Stimulated activated CD8-positive, alpha-beta memory T cell treated with anti-CD3 and anti-CD28 coated beads, Interleukin-15, amount 100 ng/mL, for 24 hours (primary cell): ENCODE measurements at places on chromosomes 7 and 10.

DNA sequence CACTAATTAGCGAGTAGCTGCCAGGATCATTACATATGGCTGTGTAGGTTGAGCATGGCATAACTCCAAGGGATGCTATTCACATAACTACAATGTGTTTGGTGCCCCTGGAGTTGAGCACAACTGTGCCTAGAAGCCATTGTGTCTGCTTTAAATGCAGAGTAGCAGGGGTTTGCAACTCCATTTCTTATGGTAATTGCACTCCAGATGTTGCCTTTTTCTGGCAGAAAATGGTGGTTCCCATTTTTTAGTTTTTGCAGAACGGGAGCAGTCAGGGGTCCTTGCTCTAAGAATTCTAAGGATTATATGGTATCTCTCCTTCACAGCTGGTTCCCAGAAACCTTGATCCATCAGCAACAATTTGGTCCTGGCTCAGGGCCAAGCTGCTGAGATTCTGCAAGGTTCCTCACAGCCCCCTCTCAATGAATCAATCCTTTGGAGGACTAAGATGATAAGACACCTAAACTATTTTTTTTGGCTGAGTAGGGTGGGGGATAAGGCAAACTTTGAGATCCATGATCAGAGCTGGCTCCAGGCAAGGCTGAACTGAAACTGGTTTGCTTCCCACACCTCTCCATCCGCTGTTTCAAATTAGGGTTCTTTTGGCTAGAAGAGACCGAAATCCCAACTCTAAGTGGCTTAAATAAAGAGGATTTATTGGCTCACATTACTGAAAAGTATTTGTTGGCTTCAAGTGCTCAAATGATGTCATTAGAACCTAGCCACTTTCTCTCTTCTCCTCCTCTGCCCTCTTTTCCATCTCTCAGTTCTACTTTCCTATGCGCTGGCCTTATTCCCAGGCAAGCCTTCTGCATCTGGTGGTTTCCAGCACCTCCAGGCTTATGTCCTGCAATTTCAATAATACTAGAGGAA is 97.5 kb upstream of the CCDC6 start:
- no peak for DNase-seq

- DNase-seq, result peak; percentile 4
These were observed 92.7 kb upstream of the GPR26 start for GRCh38 chr10:123573236-123574108.

DNA sequence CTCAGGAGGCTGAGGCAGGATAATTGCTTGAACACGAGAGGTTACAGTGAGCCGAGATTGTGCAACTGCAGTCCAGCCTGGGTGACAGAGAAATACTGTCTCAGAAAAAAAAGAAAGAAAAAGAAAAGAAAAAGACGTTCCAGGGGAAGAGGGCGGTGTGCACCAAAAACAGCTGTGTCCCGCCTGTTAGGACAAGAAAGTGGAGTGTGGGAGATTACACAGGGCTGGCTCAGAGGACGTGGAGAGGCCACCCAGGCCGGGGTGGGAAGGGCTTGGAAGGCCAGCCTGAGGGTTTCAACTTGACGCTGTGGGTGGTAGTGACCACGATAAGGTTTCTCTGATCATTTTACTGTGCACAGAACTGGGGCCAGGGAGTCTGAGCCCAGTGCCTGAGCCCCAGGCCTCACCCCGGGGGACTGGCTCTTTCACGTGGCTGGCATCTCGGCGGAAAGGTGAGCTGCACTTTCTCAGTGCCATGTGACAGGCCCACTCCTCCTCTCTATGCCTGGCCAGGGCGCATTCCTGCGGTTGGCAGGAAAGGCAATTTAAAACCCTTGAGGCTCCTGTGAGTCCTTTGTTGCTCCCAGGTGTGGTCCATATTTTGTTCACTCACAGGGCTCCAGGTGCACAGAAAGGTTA is 13.9 kb downstream of the RHBDD2 start:
- DNase-seq, result no peak

DNA sequence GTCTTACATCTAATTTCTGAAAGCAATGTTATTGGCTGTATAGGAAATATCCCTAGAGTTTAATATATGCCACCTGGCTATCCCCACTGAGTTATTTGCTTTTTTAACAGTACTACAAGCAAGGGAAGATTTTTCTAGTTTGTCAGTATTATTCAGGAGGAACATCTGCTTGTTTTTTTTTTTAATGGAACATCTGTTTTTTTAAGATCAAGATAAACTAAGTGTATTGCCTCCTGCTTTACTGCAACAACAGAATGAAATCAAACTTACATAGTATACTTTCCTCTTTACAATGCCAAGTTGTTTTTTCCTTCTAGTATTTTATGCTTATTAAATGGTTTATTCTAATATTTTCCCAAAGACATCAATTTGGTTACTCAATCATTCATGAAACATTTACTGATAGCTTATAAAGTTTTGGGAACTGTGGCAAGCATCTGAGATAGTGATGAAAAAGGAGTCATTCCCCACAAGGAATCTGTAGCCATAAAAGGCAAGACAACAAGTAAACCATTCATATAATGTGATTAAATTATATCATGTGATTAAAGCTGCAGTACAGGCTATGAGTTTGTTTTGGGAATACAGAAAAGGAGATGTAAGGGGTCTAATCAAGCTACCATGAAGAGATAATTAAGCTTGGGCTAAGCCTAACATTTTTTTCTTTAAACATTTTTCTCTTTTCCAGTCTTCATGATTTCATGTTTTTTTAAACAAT is 17.4 kb downstream of the MTPN start:
- no peak for DNase-seq

DNA sequence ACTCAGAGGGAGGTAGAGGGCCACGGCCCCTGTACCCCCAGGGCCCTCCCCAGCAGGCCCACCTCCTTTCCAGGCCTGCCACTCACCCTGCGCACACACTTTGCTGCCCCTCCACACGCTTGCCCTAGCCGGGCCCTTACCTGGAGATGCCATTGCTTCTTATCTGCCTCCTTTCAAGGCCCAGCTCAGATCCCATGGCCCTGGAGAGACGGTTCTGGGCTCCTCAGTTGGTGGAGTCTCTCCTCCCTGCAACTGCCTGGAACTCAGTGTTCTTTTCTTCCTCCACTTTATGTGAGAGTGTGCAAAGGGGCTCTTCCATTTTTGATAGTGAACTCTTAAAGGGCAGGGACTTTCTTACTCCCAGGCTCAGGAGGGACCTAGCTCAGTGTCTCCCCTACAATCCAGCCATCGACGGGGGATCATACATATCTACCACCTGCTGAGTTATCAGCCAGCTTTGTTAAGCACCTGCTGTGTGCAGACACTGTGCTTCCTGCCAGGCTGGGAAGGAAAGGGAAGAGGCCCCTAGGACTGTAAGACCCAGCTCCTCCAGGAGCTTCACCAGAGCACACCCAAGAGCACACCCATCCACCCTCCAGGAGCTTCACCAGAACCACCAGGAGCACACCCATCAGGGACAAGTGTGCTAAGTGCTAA is 89.3 kb upstream of the MACROH2A2 start:
- DNase-seq, result no peak

DNA sequence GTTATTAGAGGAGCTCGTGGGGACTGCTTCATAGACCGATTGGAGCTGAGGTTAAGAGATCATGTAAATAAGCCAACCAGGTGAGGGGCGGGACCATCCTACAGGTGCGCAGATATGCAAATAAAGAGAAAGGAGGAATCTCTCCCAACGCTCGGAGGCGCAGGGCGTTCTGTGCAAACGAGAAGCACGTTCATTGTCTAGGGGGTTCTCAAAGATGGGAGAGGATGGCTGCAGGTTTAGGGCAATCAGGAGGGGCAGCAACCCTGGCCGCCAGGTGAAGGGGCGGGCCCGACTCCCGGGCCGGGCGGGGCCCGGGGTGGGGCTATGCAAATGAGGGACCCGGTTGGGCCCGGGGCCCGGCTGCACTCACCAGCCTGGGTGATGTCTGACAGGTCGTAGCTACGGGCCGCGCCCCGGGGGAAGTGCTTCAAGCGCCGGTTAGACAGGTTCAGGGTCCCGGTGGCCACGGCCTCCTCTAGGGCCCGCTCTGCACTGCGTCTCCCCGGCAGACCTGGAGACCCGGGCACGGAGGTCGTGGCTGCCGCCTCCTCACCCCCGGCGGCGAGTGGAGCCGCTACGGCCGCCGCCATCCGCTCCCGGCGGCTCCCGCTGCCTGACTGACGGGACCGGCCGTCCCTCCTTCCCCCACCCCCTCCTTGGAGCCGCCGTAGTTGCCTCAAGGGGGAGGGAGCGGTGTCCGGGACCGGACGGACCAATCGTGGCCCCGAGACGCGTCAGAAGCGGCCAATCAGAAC is at the start of gene LRCH4:
Gene LRCH4, minus strand, starts transcription at position 619 of the 755 bp plus-strand sequence. Its CDS starts 29 bp downstream, at position 590.
- DNase-seq, result peak; percentile 36

DNA sequence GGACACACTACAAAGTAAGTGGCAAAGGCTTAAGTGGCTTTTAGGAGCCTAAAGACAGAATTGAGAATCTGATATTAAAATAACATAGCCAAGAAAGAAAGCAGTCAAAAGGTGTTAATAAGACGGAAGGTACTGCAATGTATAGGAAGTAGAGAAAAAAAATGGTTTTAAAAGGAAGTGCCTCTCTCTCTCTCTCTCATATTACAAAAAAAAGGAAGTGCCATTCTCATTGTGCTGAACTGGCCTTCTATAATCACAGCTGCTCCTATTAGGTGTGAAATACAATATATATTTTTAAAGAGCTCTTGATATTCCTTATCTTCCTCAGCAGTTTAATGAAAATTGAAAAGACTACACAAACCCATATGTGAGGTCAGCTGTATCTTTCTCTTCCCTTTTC is 199.4 kb upstream of the NPVF start:
- DNase-seq, result no peak

DNA sequence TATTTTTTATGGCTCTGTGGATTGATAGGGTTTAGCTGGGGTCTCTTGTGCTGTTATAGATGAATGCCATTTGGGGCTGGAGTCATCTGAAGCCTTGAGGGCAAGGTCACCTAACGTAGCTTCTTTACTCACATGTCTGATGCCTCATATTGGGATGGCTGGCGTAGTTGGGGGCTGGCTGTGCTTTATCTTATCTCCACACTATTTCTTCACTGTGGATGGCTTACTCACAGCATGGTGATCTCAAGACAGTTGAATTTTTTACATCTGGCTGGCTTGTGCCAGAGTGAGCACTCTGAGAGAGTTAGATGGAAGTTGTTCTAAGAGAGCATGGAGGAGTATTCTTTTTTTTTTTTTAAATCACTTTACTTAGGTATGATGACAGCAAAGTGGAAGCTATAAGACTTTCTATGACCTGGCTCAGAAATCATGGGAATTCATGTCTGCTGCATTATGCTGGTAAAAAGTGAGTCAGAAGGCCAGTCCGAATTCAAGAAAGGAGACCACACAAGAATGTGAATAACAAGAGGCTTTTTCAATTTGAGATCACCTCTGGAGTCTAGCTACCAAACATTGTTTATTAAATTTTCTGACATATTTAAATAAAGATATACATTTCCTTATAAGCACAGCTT is 252.4 kb upstream of the TPK1 start:
- no peak for DNase-seq

GRCh38 chr7:154868921-154869320 is 134.0 kb downstream of the PAXIP1 start:
- no peak for DNase-seq

DNA sequence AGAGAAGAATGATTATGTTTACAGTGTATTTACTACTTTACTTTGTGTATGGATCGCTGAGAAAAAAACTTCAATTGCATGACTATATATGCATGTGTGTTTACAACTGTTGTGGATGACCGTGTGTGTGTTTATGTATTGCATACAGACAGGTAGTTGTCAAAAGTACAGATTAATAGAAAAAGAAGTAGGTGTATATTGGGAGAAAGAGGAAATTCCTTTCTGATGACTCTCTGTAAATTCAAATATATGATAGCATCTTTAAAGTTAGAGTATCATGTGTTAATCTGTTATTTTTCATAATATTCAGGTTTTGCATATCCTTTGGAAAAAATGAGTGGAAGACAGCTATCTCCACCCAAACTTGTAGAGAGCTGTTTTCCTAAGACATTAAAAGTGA is 160.4 kb upstream of the AGR3 start:
- DNase-seq, result no peak

DNA sequence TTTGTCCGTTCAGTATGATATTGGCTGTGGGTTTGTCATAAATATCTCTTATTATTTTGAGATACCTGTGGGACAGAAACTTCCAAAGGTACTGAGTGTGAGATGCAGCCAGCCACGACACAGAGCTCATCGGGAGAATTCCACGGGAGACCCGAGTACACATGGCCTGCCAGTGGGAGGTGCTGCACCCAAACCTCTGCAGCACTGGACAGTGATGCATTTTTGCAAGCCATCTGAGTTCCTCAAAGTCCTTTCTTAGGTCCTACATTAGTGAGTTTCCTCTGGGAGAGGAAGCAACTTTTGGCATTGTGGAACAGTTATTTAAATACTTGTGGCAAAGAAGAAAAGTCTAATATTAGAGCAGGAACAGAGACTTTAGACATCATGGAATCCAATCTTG is 77.5 kb downstream of the ARID5B start:
- DNase-seq, result no peak

DNA sequence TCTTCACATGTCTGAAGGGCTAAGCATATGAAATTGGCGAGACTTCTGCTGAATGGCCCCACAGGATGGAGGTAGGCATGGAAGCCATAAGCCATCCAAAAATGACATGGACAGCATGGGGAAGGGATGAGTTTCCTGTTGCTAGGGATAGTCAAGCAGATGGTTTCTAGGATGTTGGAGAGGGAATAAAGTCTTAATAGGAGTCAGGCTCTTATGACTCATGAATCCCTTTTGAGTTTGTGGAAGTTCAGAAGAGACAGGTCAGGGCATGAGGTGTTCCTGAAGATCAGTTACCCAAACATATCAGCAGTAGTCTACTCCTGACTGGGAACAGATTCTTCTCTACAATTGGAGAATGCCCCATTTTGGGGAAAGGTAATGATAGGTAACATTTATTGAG is 243.9 kb downstream of the REEP3 start:
- no peak for DNase-seq

GRCh38 chr10:70840836-70841235 is 25.1 kb downstream of the SGPL1 start:
- DNase-seq, result no peak

GRCh38 chr7:33601101-33601500 is 304.2 kb upstream of the BMPER start:
- no peak for DNase-seq

DNA sequence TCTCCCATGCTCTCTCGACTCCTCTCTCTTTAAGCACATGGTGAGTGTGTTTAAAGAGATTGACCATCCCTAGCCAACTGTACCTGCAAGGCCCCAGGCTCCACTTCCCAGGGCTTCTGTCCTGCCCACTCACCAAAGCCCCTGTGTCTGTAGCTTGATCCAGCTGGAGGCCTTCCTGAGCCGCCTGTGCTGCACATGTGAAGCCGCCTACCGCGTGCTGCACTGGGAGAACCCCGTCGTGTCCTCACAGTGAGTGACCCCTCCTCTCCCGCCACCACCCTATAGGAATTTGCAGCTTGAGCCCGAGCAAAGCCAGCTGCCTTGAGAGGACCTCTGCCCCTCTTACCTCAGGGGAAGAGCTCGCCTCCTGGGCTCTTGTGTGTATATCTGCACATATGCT is 11.2 kb downstream of the ZFYVE27 start:
- DNase-seq, result no peak

DNA sequence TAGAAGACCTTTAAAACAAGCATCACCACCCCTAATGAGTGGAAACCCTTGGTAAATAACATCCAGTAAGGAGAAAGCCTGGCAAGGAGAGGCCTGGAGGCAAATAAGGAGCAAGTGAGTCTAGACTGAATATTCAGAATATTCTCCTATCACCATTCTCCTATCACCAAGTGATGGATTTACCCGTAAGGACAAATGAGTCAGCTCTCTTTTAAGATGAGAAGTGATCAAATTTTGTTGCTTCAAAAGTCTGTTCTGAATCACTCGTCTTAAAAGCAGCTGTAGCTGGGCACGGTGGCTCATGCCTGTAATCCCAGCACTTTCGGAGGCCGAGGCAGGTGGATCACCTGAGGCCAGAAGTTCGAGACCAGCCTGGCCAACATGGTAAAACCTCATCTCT is 28.4 kb downstream of the KIAA1549 start:
- no peak for DNase-seq
